ENCODE measurements at places on chromosomes 16 and 17. TPM values are rescaled to one million over a fixed set of nuclear protein-coding genes. Genes with fewer than 3 reads are reported as not detected.

Gene NAGS
- total RNA-seq: 7.7 TPM

Gene GID4
- 11.8 TPM for total RNA-seq

Gene KRT25
- not detected for total RNA-seq

Gene QRICH2
- 4.0 TPM for total RNA-seq

Gene DCAF7
- total RNA-seq: 60.1 TPM

Gene VASN
- 15.5 TPM for total RNA-seq

Gene PTGES3L
- 2.3 TPM for total RNA-seq

Gene PYY
- total RNA-seq: 0.56 TPM

Gene PSKH1
- total RNA-seq: 22.1 TPM

Gene IFI35
- total RNA-seq: 3.3 TPM

Gene KRTAP9-4
- total RNA-seq: not detected

- peak; percentile 75 for DNase-seq
- no peaks in the 10 kb centered on the region for H3K36me3 ChIP-seq
- peaks cover 11% of the 10 kb centered on the region for H3K27me3 ChIP-seq
- H3K4me3 ChIP-seq: no peak overlapping the region
- H3K4me1 ChIP-seq: peaks cover 34% of the 10 kb centered on the region
These were observed 2.4 kb downstream of the EFNB3 start for GRCh38 chr17:7707446-7707845.

GRCh38 chr16:69890114-69890891 is 60.8 kb upstream of the CLEC18A start:
- peaks cover 4% of the 10 kb centered on the region for H3K4me1 ChIP-seq
- DNase-seq: peak; percentile 77
- no peaks in the 10 kb centered on the region for H3K36me3 ChIP-seq
- H3K4me3 ChIP-seq: no peak overlapping the region

DNA sequence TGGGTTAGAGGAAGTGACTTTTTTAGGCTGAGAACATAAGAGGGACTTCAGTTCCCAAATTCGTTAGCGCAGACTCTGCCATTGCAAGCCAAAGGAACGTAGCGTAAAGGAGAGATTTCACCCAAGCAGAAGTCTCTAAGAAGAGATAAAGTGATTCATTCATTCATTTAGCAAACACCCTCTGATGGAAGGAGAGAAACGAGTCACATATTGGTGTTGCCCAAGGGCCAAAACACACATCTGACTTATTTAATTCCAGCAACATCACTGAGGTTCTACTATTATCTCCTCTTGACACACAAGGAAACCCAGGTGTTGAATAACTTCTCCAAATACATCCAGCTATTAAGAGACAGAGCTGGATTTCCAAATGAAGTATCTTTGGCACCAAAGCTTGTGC is 85.7 kb upstream of the CACNG3 start:
- no peaks in the 10 kb centered on the region for H3K4me1 ChIP-seq
- H3K27ac ChIP-seq: no peak overlapping the region
- no peak for DNase-seq
- no peaks in the 10 kb centered on the region for H3K36me3 ChIP-seq

- no peak overlapping the region for H3K4me3 ChIP-seq
- no peak for DNase-seq
- peaks cover 12% of the 10 kb centered on the region for H3K4me1 ChIP-seq
- H3K36me3 ChIP-seq: no peaks in the 10 kb centered on the region
- H3K27me3 ChIP-seq: no peaks in the 10 kb centered on the region
- H3K27ac ChIP-seq: no peak overlapping the region
These were observed 3.8 kb upstream of the DCAF7 start for GRCh38 chr17:63546308-63547082.

DNA sequence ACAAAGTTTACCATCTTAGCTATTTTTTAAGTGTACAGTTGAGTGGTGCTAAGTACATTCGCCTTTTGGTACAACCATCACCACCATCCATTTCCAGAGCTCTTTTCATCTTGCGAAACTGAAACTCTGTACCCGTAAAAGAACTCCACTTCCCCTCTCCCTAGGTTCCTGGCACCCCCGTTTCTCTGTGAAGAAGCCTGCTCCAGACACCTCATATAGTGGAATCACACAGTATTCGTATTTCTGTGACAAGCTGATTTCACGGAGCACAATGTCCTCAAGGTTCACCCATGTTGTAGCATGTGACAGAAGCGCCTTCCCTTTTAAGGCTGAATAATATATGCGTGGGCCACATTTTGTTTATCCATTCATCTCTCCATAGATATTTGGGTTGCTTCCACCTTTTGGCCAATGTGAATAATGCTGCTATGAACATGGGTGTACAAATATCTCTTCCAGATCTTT is 54.2 kb upstream of the MAP3K14 start:
- no peaks in the 10 kb centered on the region for H3K27me3 ChIP-seq
- H3K36me3 ChIP-seq: no peaks in the 10 kb centered on the region

GRCh38 chr17:29138971-29139691 is 41.1 kb downstream of the MYO18A start:
- H3K4me1 ChIP-seq: peaks cover 34% of the 10 kb centered on the region
- H3K27ac ChIP-seq: no peak overlapping the region
- H3K27me3 ChIP-seq: no peaks in the 10 kb centered on the region
- no peak overlapping the region for H3K4me3 ChIP-seq
- DNase-seq: no peak

GRCh38 chr17:56945938-56946505 is 14.8 kb downstream of the COIL start:
- H3K4me1 ChIP-seq: no peaks in the 10 kb centered on the region
- 0 out of 2 replicates have a peak, but pooled peaks cover 17% of the 10 kb centered on the region for H3K36me3 ChIP-seq

DNA sequence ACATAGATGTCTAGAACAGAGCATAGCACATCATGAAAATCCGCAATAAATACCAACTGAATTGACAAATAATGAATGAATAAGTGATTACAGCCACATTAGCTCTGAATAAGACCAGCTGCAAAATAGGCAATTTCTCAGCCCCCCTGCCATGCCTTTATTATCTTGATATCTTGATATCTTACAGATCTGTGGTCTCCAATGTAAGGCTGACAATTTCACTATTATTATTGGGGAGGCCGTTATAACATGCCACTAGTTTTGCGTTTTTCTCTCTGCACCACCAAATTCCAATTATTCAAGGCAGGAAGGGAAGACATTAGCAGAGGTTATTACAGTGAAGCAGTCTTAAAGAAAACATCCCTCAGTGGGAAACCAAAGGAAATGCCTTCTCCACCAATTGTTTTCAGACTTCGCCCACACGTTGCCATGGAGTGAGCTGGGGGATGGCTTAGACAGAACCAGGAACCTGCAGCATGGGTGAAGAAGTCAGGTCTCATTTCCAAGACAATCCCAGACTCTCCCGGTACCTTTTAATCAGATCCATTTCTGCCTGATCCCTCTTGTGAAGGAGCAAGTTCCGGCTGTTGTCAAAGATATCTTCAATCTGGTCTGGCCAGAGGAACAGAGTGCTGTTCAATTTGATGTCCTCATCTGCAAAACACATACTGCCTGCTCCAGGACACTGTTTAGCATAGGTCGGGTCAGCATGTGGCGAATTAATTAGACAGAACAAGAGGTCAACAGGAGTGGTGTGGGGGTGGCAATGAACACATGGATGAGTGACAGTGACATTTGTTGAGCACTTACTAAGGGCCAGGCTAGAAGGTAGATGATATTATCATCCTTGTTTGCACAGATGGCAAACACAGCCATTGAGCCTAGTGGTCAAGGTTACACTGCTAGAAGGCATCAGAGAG is 46.4 kb downstream of the DNAH3 start:
- no peak for DNase-seq
- H3K36me3 ChIP-seq: no peaks in the 10 kb centered on the region
- H3K4me1 ChIP-seq: peaks cover 7% of the 10 kb centered on the region

- H3K4me1 ChIP-seq: no peaks in the 10 kb centered on the region
- no peak for DNase-seq
- H3K36me3 ChIP-seq: peaks cover 40% of the 10 kb centered on the region
- no peak overlapping the region for H3K4me3 ChIP-seq
- H3K27me3 ChIP-seq: no peaks in the 10 kb centered on the region
These were observed 37.7 kb upstream of the PHLPP2 start for GRCh38 chr16:71762186-71762585.

- peaks cover 12% of the 10 kb centered on the region for H3K4me1 ChIP-seq
- H3K27me3 ChIP-seq: no peaks in the 10 kb centered on the region
- H3K36me3 ChIP-seq: no peaks in the 10 kb centered on the region
- no peak for DNase-seq
These were observed 4.3 kb downstream of the SMIM5 start for GRCh38 chr17:75637551-75637950.

- H3K27ac ChIP-seq: no peak overlapping the region
- no peaks in the 10 kb centered on the region for H3K27me3 ChIP-seq
- H3K4me1 ChIP-seq: no peaks in the 10 kb centered on the region
- H3K4me3 ChIP-seq: no peak overlapping the region
- H3K36me3 ChIP-seq: peaks cover 12% of the 10 kb centered on the region
These were observed 8.3 kb downstream of the TUBB3 start for GRCh38 chr16:89931305-89931896.

DNA sequence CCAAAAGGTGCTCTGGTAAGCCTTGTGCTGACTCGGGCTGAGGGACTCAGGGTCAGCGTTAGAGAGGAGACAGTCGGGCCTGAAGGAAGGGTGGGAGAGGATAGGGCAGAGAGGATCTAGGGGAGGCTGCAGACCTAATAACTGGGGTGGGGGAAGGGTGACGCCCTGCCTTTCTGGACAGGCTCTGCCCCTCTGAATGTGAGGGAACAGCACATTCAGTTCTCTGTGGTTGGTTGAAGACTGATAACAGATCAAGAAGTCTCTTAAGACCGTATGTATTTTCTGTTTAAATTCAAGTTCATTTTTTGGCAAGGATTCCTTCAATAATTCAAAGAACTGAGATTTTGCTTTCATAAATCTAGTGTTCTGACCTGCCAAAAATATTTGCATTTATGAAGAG is 56.2 kb upstream of the TEKT3 start:
- no peak overlapping the region for H3K4me3 ChIP-seq
- no peaks in the 10 kb centered on the region for H3K36me3 ChIP-seq
- H3K27ac ChIP-seq: no peak overlapping the region
- H3K4me1 ChIP-seq: no peaks in the 10 kb centered on the region

DNA sequence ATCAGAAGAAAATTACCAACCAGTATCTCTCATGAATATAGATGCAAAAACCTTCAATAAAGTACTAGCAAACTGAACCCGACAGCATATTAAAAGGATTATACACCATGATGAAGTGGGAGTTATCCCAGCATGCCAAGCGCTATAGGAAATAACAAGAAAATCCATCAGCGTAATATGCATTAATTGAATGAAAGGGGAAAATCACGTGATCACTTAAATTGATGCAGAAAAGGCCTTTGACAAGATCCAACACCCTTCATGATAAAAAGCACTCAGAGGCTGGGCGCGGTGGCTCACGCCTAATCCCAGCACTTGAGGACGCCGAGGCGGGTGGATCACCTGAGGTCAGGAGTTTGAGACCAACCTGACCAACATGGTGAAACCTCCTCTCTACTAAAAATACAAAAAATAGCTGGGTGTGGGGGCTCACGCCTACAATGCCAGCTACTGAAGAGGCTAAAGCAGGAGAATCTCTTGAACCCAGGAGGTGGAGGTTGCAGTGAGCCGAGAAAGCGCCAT is 4.8 kb downstream of the CTRB2 start:
- no peaks in the 10 kb centered on the region for H3K36me3 ChIP-seq
- DNase-seq: no peak
- H3K4me1 ChIP-seq: peaks cover 8% of the 10 kb centered on the region
- H3K27me3 ChIP-seq: no peaks in the 10 kb centered on the region
- no peak overlapping the region for H3K4me3 ChIP-seq

GRCh38 chr16:89065458-89065822 is 28.2 kb upstream of the ACSF3 start:
- no peaks in the 10 kb centered on the region for H3K4me1 ChIP-seq
- H3K36me3 ChIP-seq: no peaks in the 10 kb centered on the region
- H3K4me3 ChIP-seq: no peak overlapping the region

GRCh38 chr16:81650982-81651562 is 128.0 kb upstream of the PLCG2 start:
- no peaks in the 10 kb centered on the region for H3K27me3 ChIP-seq
- H3K4me3 ChIP-seq: no peak overlapping the region
- peaks cover 22% of the 10 kb centered on the region for H3K4me1 ChIP-seq
- peak; percentile 55 for DNase-seq
- peaks cover 11% of the 10 kb centered on the region for H3K36me3 ChIP-seq

DNA sequence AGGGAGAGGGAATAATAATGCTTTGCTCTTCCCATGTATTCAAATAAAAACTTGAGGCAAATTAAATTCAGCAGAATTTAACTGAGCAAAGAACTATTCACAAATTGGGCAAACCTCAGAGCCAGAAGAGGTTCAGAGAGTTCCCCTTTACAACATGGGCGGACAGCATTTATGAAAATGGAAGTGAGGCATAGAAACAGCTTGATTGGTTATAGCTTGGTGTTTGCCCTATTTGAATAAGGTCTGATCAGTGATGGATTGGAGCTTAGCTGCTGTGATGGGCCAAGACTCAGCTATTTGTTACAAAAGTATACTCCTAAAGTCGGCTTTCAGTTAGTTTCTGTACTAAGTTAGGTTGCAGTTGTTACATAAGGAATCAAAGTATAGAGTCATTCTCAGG is 63.0 kb downstream of the TMEM100 start:
- H3K4me3 ChIP-seq: no peak overlapping the region
- H3K36me3 ChIP-seq: no peaks in the 10 kb centered on the region
- DNase-seq: no peak
- H3K27ac ChIP-seq: no peak overlapping the region
- no peaks in the 10 kb centered on the region for H3K27me3 ChIP-seq

DNA sequence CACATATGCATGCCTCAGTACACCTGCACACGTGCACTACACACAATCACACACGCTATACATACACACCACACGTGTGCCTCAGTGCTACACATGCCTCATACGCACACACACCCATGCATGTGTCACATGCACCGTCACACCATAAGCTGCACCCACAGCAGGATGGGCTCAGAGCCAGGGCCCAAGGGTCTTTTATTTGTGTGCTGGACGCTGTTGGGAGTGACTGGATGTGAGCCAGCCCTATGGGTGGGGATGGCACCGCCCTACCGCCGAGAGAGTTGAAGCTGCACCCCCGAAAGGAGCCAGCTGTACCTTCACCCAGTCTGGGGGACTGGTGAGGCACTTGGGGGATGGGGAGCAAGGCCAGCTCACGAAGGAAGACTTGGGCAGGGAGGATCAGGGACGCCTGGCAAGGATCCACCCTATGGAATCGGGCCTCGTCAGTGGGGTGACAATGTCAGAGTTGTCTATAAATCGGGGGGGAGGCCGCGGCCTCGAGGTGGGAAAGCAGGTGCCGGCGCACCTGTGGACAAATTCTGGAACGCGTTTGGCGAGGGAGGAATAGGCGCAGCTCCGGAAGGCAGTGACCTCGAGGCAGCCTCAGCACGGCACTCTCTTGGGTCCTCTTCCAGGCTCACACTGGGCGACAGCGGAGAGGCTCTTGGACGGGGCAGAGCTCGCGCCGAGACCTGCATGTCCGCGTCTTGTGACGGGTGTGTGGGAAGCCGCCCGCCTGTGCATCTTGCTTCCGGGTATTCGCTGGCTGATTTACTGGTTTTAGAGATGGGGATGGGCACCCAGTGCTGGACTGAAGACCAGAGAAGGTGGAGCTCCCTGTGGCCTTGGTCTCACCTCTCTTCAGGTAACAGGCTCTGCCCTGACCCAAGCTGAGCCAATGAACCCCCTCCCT is 7.3 kb downstream of the RGS11 start:
- H3K27ac ChIP-seq: no peak overlapping the region
- no peaks in the 10 kb centered on the region for H3K4me1 ChIP-seq
- no peaks in the 10 kb centered on the region for H3K36me3 ChIP-seq
- no peaks in the 10 kb centered on the region for H3K27me3 ChIP-seq
- no peak for DNase-seq
